Brain pericyte (primary cell): ENCODE measurements at places on chromosomes 13 and 19.

- DNase-seq, result no peak
Observed at GRCh38 chr19:34588249-34588648, 88.7 kb downstream of the SCGB2B2 start.

DNA sequence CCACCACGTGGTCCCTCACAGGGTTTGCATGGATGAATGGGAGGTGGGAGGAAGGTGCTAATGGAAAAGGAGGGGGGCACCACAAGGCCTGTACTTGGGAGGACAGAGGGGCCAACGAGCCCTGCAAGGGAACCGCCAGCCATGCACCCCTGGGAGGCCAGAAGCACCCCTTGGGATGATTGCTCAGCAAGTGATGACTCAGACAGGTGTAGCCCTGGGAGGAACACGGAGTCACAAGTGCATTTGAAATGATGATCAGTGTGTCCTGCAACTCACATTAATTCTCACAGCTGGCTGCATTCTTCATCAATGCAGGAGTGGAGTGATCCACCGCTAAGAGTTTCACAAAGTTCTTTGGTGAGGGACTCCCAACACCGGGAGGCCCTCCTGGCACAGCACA lies 82.8 kb upstream of the ZNF254 start:
- DNase-seq, result no peak

- DNase-seq, result no peak
Observed at GRCh38 chr19:45591004-45591637, 6.5 kb upstream of the OPA3 start.

DNA sequence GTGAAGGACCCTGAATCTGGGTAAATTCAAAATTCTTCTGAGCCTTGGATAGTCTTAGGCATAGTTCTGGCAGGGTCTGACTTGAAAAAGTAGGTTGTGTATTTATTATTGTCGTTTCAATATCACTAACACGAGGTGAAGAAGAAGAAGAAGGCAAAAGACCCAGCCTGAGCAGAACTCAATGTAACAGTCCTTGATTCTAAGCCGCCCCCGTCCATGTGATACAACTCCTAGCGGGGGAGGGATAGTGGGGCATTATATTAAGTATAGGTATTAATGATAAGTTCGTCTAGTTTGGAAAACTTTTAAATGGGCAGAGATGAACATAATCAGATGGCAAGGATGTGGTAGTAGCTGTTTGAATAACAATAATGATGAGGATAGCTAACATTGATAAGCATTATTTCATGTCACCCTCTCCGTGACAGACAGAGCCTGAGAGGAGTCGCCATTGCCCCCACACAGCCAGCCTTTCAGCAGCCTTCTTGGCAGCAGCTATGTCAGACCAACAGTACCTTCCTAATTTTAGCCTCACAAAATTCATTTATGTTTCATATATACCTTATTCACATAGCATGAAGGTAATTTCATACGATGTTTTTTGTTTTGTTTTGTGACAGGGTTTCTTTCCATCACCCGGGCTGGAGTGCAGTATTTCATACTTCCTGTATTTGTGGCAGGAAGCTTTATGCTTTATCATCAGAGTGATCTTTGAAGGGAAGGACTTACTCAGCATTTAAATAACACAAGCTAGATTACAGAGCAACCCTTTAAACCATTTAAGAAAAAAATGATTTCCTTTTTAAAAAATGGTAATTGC lies 64.4 kb upstream of the NPAS1 start:
- no peak for DNase-seq

DNA sequence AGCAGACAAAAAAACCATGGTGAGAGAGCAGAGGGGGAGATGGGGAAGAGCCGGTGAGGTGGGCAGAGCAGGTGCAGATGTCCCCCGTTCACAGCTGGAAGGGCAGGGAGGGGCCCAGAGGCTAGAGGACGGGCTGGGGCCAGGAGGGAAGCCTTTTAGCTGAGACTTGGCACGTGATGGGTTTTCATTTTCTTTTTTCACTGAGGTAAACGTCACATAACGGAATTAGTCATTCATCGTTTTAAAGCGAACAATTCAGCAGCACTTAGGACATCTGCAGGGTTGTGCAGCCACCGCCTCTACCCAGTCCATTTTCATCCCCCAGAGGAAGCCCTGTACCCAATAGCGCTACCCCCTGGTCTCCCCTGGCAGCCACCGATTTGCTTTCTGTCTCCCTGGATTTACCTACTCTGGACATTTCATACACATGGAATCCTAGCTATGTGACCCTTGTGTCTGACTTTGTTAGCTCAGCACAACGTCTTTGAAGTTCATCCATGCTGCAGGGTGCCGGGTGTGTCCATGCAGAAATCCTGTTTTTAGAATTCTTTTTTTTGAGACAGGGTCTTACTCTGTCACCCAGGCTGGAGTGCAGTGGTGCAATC lies 16.0 kb upstream of the EMC10 start:
- no peak for DNase-seq

- no peak for DNase-seq
Observed at GRCh38 chr13:42420304-42420703, 148.4 kb downstream of the AKAP11 start.

DNA sequence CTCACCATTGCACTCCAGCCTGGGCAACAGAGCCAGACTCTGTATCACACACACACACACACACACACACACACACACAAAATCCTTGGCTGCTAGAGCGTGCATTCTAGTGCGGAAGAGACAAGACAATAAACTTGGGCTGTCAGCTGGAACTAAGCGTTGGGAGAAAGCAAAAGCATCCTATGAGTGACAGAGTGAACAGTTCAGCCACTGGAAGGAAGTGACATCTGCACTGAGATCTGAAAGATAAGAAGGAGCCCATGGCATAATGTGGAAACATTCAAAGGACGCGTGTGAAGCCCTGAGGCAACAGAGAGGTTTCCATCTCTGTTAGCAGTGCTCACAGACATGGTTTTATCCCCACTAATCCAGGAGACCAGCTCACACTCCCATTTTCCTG lies 3.5 kb upstream of the SLC1A5 start:
- no peak for DNase-seq

GRCh38 chr19:4365341-4365740 lies 22.0 kb downstream of the MPND start:
- no peak for DNase-seq

GRCh38 chr19:48405850-48406249 lies 12.4 kb downstream of the GRIN2D start:
- no peak for DNase-seq

DNA sequence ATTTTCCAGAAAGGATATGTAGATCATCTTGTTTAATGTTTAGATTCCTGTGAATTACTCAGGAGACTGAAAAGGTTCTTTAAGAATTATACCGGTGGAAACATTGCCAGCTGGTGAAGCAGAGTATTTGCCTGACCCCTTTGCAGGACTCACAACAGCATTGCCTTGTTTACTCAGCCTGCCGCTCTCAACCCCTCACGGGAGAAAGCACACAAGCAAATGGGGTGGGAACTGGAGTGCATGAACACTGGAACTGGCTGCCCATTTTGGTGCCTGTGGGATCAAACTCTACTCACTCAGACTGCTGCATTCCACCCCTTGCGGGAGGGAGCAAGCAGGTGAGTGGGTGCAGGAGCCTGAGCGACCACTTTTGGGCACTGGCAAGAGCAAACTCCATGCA lies 804.7 kb upstream of the SLITRK1 start:
- DNase-seq, result no peak

- DNase-seq, result no peak
Observed at GRCh38 chr13:43431290-43431716, 355.5 kb downstream of the ENOX1 start.

- DNase-seq, result no peak
Observed at GRCh38 chr19:13104360-13104847, 1.7 kb upstream of the LYL1 start.

GRCh38 chr19:34173193-34173956 lies 1.1 kb downstream of the LSM14A start:
- DNase-seq, result no peak
